ENCODE measurements at places on chromosomes 3 and 15.

GRCh38 chr3:195853036-195853435 is 41.3 kb upstream of the MUC4 start:
- no peak for DNase-seq

DNA sequence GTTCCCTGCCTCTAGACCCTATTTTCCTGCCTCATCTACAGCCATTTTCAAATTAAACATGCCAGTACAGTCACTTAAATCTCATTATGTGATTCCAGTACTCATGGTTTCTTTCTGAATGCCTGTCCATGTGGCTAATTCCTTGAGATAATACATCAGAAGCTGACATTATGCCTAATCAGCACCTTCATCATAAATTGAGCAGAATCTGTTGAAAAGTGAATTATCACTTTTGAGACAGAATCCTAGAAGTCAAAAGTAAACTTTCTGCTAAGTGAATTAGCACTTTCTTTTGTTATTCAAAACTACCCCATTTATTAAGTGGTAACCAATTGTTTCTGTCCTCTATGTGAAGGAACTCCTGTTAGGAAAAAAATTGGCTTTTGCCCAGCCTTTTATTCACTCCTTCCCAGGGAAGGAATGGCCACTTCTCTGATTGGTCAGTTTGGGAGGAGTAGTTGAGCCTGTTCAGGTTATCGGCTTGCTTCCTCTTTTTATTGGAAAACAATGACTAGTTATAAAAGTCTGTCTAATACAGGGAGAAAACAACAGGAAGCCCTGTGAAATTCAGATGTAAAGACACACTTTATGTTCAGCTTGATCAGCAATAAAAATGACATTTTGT is 40.5 kb downstream of the OSTN start:
- no peak for DNase-seq

- no peak for DNase-seq
Measured at GRCh38 chr3:190217081-190217480, 96.4 kb upstream of the P3H2 start.

DNA sequence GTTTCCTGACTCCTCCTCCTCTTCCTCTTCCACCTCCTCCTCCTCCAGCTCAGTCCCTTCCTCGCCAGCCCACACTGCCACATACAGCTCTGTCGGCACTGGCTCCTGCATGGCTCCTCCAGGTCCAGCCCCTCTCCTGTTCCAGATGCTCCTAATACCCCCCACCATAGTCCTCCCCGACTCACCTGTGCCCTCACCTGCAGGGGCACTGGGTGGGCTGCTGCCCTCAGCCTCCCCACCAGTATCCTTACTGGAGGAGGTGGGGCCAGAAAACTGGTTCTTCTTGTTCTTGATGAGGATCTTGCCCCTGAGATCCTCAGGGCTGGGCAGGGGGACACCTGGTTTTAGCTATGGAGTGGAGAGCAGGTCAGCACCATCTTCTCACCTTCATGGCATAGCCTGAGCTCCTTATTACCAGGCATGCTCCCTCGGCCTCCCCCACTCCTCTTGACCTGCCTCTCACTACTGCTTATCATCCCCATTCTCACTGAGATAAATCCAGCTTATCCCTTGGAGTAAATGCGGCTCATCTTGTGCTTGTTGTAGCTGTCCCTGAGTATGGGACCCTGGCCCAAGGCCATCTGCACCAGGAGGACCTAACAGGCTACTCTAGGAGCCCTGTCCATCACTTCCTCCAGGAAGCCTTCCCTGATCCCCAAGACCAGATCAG is 11.0 kb downstream of the PLCB2 start:
- no peak for DNase-seq

- no peak for DNase-seq
Measured at GRCh38 chr3:127762787-127763105, 59.6 kb downstream of the MGLL start.

DNA sequence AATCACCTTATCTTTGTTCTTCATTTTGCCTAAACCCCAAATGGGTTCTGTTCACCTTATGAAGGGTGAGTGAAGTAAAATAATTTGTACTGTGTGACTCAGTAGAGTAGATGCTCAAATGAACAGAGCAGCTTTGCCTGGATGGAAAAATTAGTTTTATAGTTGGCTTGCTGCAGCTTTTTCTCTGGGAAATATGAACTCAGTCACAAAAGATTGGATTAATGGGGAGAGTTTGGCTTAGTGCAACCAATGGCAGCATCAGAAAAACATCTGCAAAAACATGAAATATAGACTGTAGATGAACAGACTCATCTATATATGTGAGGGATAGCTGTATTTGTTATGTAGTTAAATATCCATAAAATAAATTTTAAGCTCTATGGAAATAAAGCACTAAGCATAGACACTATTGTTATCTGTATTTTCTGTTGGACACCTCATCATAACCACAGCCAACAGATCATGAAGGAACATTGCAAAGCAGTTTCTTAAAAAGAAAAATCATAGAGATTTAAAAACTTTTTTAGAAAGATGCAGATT is 181.3 kb downstream of the ECT2 start:
- no peak for DNase-seq

- DNase-seq: no peak
Measured at GRCh38 chr3:111732252-111732879, 126.7 kb upstream of the PHLDB2 start.

GRCh38 chr3:77283108-77283507 is 243.2 kb downstream of the ROBO2 start:
- no peak for DNase-seq

- no peak for DNase-seq
Measured at GRCh38 chr3:40254891-40255290, 54.6 kb upstream of the EIF1B start.

GRCh38 chr3:30658328-30659052 is 52.1 kb downstream of the TGFBR2 start:
- DNase-seq: no peak

GRCh38 chr3:25597535-25598101 is 67.1 kb downstream of the TOP2B start:
- DNase-seq: no peak

- no peak for DNase-seq
Measured at GRCh38 chr3:45772341-45773035, 23.8 kb downstream of the SLC6A20 start.

DNA sequence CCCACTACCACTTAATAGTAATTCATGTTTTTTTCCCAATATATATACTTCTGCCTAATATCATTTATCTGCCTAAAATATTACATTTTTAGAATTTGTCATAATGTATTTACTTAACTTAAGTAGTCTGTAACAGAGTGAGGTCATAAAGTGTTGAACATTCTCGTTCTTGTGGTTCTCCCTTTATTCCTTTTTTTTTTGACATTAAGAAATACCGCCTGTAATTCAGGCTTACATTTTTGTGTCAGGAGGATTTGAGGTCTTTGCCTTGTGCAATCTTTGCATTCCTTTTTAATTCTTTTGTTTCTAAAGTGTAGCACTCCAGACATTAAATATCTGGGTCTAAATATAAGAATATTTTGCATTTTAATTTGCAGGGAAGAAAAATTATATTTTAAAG is 315.4 kb downstream of the PTPRG start:
- no peak for DNase-seq

- no peak for DNase-seq
Measured at GRCh38 chr3:72855001-72855400, 6.8 kb upstream of the SHQ1 start.

GRCh38 chr3:106485802-106486201 is 617.0 kb upstream of the CBLB start:
- DNase-seq: no peak

DNA sequence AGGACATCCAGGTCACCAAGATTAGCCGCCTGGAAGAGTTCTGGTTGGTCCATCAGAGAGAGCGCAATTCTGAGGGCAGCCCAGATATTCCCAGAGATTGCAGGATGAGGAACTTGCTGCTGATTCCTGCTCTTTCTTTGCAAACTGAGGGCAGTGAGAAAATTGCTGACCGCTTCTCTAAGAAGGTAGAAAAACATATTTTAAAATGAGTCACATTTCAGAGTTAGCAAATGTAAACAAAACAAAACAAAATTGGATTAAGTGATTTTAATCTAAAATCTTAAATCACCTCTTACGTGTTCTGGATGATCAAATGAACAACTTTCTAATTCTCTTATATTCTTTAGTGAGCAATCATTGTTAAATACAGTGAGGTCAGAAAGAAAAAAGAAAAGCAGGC is 149.0 kb downstream of the USP13 start:
- DNase-seq: no peak

- no peak for DNase-seq
Measured at GRCh38 chr3:11276901-11277300, 4.7 kb downstream of the ATG7 start.

GRCh38 chr3:52681596-52681995 is 4.1 kb downstream of the PBRM1 start:
- no peak for DNase-seq

- DNase-seq: no peak
Measured at GRCh38 chr3:155019575-155019974, 60.5 kb upstream of the MME start.

GRCh38 chr3:16466822-16467221 is 46.7 kb downstream of the RFTN1 start:
- no peak for DNase-seq

DNA sequence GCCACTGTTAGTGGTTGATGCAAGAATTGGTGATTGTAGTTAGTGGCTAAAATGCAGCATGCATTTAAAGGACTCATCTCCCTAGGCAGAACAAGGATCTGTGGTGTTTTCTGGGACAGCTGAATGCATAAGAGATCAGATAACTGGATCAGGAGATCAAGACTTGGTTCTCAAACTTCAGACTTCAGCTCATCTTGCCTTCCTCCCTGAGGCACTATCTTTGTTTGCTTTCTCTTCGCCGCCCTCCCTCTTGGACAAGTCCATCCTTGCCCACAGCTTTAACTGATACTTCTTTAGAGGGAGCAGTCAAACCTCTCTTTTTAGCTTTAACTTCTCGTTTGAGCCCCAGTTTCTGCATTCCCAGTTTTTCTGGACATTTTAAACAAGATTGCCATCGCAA is 195.4 kb upstream of the TPRG1 start:
- DNase-seq: no peak

- no peak for DNase-seq
Measured at GRCh38 chr3:185558395-185558794, 6.0 kb upstream of the LIPH start.

DNA sequence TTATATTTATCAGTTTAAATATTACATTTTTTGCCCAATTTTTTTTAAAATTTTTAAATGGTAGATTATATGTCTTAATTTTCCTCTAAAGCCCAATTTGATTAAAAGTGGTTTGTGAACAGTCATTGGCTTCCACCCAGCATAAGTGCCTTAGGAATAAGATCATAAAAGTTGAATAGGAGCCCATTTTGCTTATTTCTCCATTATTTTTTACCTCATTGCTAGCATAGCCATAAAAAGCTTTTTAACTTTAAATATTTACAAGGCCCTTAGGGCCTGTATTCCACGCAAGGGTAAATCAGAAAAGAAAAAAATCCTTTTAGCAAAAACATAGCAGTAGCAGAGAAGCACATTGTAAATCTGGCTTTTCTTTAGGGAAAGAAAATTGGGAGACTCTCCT is 9.0 kb downstream of the TTC14 start:
- DNase-seq: no peak

- DNase-seq: no peak
Measured at GRCh38 chr3:119585208-119585607, 5.9 kb downstream of the ADPRH start.

GRCh38 chr3:146431240-146431639 is 38.1 kb downstream of the PLSCR2 start:
- no peak for DNase-seq

DNA sequence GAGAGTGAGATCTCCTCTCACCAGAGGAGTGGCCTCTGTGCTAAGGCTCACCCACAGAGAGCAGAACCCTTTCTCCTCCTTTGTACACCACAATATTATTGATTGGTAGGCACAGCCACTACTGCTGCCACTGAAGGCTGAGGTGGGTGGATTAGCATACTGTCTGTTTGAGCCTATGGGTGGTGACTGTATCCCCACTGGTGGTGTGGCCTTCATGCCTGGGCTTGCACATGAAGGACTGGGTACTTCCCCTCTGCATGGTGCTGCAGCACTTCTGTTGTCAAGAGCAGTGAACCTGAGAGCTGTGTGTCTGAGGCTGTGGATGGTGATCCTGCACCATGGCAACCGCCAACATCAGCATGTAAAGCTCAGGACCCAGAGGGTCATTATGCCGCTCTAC is 35.7 kb upstream of the NECTIN3 start:
- no peak for DNase-seq

DNA sequence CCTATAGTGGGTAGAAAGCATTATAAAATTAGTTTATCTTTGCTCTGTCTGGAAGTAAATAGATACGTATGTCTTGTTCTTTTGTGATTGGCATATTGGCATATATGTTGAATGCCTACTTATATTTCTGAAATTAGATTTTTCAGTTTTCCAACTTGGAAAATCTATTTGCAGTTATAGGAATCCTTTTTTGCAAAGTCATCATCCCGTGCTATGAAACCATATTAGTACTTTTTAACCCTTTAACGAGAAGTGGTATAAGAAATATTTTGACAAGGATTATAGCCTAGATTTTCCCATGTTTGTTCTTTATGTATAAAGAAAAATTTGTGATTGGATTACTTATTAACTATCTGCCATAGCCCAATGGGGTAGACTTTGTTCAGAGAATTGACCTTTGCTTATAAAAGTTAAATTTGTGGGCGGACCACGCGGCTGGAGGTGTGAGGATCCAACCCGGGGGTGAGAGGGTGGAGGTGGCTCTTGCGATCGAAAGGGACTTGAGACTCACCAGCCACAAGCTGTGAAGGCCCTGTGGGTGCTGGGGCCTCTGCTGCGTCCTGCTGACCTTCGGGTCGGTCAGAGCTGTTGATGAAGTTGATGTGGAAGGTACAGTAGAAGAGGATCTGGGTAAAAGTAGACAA is 5.9 kb downstream of the LRRC28 start:
- DNase-seq: no peak

DNA sequence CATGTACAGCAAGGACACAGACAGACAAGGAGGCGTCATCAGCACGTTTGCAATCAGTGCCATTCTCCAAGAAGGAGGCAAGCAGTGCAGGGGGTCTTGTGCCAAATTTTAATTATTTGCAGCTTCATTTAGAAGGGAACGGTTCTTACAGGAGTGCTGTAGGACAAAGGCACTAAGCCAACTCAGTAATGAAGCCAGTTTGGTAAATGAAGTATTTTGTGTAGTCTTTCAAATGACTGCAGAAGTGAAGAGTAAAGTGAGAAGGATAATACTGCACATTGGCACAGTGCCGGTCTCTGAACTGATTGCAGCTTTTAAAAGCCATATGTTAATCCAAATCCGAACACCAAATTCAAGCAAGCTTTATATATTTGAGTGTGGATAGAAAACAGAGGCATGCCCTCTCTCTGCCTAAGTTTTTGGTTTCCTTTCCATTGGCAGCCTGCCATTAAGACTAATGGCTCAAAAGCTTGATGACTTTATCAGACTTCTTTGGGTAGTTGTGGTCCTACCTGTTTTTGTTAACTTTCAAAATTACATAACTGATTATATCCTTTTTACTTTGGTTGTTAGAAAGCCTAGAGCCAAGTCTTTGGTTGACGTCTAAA is 101.3 kb downstream of the SENP2 start:
- DNase-seq: no peak

DNA sequence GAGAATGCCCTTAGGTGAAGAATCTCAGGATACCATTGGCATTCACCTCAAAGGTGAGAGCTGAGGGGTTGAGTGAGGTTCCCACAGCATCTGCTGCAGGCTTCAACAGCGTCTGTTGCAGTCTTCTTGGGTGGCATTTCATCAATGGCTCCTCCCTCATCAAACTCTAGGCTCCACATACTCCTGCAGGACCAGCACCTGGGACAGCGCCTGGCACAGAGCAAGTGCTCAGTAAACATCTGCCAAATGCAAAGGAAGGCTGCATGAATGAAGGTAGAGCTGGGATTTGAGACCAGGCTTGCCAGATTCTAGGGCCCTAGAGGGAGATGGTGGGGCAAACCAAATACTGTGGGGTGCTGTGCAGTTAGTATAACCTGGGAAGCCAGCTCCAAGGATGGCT is 9.6 kb downstream of the TRH start:
- no peak for DNase-seq
